KBM-7 (cell line): ENCODE measurements at places on chromosomes 2 and 18.

GRCh38 chr18:55475916-55476315, 112.1 kb downstream of the TCF4 start:
- DNase-seq, result no peak

DNA sequence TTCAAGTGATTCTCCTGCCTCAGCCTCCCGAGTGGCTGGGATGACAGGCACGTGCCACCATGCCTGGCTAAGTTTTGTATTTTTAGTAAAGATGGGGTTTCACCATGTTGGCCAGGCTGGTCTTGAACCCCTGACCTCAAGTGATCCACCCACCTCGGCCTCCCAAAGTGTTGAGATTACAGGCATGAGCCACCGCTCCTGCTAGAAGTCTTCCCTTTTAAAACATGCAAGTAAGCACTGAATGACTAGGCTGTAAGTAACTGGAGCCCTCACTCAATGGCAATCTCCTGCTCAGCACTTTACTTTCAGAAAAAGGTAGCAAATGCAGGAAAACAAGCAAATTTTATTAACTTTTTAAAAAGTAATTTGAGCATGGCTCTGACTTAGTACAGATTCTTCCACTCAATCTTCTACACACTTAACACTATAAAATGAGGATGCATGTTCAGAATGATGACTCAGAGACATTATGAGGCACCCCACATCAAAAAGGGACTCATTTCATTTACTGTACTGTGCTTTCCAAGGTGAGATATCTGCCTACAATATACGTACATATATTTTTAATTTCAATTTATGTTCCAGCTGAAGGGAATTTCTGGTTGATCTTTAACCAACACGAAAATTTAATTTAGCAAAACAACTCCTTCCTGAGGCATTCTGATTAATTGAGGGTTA, 6.6 kb upstream of the NCK2 start:
- no peak for DNase-seq

- peak; percentile 60 for DNase-seq
Observed at GRCh38 chr2:174158003-174158402, 90.3 kb downstream of the OLA1 start.

- DNase-seq, result no peak
Observed at GRCh38 chr2:172578054-172578453, 22.2 kb downstream of the PDK1 start.

DNA sequence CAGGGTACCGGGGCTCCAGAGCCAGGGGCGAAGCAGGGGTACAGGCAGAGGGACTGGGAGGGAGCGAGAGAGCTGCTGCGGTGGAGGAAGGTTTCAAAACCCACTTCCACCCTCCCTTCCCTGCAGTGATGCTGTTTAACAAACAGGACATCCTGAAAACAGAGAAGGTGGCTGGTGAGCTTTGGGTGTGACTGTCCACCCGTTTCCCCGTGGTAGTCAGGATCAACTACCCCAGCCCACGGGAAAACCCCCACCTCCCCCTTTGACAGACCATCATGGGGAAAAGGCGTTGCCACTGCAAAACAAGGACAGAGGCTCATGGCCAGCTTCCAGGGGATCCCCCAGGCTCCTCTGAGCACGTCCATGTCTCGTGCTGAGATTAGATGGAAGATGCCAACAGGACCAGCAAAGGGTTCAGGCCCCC, 12.9 kb downstream of the TMEM185B start:
- no peak for DNase-seq

DNA sequence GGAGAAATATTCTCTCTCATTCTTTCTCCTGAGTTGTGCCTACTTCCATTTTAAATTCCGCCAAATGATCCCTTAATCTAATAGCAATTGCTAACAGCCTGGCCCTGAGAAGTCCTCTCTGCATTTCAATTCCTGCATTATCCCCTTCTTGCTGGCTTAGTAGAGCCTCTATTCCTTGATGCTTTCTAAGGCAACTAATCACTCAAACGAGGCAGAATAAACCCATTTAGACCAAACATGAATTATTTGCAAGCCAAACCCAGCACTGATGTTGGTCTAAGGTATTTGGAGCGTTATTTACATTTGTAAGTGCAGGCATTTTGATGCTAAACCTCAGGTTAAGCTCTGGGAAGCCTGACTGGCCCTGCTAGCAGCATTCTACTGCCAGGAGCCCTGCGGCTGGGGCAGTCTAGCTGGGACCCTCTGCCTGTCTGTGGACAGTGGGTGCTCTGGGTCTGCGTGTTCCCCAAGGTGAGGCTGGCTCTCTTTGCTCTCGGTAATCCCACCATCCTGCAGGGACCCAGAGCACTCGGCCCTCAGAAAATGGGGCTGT, 173.1 kb upstream of the HS6ST1 start:
- no peak for DNase-seq

GRCh38 chr2:219293736-219294231, 14.6 kb downstream of the DNAJB2 start:
- DNase-seq, result no peak

- DNase-seq, result no peak
Observed at GRCh38 chr18:31609886-31610285, 18.2 kb downstream of the TTR start.

DNA sequence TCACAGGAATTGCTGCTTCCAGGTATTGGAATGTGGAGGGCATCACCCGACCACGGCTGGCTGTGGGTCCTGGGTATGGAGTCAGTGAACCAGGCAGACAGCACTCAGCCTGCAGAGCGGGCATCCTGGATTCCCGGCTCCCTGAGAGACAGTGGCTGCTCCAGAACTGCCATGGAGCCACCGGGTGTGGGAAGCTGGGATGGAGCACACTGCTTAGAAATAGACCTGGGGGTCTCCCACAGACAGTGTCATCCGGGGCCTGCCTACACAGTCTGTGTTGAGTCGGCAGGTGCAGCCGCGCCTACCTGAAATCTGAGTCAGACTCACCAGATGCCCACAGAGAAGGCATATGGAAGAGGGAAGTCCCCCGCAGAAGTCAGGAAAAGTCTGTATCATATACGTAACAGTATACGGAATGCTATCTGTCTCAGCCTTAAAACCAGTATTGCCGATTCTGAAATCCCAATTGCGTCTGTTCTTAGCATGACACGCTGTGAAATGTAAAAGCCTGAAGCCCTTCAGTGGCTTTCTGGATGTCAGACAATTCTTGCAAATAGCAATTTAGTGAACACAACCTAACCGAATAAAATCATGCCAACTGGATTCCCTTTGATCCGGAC, 509.7 kb upstream of the MYT1L start:
- no peak for DNase-seq

DNA sequence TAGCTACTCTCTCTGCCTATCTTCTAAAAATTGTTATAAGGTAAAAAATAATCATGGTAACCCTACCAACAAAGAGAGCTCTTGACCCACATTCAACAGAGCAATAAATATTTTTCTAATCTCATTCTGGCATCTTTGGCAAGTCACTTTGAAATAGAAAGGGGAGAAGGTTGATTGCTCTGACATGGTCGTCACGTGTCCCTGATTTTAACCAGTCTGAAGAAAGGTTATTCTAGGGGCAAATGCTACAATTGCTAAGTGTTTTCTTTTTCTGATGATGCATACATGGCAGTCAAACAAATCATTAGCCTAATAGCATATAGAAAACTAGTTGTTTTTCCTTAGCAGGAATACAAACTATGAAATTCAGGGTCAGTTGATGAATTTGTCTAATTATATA, 153.3 kb upstream of the MAP3K20 start:
- no peak for DNase-seq
